ENCODE measurements at places on chromosomes 3 and 15.

DNA sequence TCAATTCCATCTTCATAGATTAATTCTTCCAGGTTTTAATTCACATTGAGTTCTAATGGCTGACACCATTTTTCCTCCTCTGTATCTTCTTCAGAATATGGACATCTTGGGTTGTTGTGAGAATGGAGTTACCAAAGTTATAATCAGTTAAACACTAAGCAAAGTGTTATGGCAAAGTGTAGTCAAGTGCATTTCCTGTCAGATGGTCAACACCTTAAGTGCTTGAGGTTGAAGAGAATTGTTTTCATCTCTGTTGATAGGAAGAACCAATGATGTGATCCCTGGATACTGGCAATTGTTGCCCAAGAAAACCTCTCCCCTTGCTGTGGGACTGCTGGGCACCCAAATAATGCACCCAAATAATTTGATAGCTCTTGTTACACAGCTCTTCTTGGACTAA, 102.6 kb upstream of the SATB1 start:
- no peak for DNase-seq

- no peak for DNase-seq
Observed at GRCh38 chr3:104510131-104510849, 856.4 kb upstream of the ALCAM start.

GRCh38 chr3:190319660-190320059, 2.6 kb downstream of the CLDN1 start:
- no peak for DNase-seq

GRCh38 chr15:89052474-89052873, 35.8 kb upstream of the ABHD2 start:
- no peak for DNase-seq

DNA sequence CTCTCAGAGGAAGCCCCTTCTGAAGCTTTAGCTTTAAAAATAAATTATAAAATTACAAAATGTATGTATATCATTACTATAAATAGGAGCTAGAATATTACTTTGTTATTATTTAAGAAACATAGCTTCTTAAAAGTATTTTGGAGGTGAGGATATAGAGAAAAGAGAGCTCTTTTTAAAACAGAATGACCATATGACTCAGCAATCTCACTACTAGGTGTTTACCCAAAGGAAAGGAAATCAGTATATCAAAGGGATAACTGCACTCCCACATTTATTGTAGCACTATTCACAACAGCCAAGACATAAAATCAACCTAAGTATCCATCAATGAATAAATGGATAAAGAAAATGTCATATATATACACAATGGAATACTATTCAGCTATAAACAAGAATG, 119.6 kb downstream of the DMXL2 start:
- no peak for DNase-seq

DNA sequence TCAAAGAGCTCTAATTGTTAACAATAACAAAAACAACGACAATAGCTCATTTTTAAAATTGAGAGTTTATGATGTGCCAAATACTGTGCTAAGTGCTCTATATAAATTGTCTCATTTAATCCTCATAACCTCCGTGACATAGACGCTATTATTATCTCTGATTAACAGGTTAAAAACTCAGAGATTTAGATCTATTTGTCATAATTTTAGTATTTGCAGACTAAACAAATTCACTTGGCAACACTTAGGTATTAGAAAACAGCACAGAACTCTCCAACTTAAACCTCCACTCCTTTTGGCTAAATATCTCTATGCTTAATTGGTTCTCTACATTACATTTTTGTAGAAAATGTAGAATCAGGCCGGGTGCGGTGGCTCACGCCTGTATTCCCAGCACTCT, 136.4 kb downstream of the SPATA16 start:
- no peak for DNase-seq

DNA sequence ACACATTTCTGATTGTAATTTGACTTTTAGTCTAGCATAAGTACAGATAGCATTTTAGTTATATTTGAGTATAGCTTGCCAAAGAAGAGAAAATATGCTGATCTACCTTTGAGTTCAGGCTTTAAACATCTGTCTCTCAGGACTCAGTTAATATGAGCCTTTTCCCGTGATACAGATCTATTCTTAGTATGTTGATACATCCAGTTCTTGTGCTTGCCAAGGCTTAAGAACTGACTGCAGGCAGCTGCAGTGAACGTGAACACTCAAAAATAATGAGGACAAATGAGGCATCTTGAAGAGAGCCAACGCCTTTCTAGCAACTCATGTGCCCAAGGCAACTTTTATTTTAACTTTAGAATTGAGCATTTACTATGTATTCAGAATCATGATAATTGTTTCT, 325.5 kb downstream of the SI start:
- DNase-seq = no peak

Measured in activated T-helper 2 cell treated with anti-CD3 and anti-CD28 coated beads, Interferon-gamma antibody, Interleukin-2, Interleukin-4, amounts not matched to agents 10 μg/mL and 5 μg/mL and 100 μg/mL, durations not matched to agents 14 hours and 24 hours and 36 hours (primary cell).